ENCODE measurements at places on chromosomes 5 and 9.

DNA sequence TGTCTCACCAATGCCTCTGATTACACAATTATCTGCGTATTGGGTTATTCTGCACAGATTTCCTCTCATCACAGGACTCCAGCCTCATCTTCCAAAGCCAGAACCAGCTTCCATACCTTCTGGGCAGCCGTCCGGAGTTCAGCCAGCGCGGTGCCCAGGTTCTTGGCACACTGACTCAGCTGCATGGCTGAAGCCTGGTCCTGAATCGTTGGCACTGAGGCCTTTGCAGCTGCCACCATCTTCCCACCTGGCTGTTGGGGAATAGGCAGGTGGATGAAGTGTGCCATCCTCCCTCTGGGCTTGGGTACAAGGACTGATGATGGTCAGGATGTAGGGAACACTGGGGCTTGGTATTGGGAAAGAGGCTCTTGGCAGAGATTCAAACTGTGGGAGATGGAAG lies 17.9 kb downstream of the TLN1 start:
- DNase-seq, result no peak

DNA sequence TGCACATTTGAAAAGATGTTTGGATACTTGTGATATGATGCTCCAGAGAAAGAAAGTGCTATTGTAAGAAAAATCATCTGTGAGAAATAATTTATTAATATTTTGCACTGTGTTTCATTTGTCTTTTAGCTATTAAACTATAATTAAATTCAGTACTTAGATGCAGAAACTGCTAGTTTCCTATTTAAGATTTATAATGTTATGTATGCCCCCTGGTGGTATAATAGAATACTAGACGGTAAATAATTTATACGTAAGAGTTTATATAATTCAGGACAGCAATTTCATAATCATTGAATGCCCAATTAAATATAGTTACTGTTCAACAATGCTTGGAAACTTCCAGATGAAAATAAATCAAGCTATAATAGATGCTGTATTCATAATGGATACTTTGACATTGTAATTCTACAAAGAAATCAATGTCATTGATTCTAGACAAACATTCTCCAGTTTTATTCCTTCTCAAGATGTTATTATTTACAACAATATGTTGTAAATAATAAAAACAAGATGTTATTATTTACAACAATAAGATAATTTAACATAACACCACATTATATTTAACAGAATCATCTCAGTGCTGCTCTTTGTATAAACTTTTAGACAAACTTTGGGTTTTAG lies 101.0 kb downstream of the TMEM232 start:
- no peak for DNase-seq

GRCh38 chr9:130589754-130590153 lies 10.4 kb downstream of the FUBP3 start:
- no peak for DNase-seq

DNA sequence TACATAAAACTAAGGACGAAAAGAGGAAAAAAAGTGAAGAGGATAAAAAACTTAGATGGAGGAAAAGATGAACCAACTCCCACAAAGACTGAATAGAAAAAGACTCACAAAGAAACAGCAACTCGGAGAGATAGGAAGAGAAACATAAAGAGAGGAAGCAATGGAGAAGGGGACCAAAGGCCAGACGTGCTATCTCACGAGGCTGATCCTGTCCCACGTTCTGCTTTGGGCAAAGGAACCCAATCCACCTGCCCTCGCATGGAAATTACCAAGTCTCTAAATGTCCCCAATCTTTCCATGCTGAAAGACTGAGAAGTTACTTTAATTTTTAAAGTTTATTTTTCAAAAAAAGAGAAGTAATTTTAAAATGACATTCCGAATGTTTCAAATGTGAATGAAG lies 36.6 kb downstream of the TMEM245 start:
- no peak for DNase-seq

DNA sequence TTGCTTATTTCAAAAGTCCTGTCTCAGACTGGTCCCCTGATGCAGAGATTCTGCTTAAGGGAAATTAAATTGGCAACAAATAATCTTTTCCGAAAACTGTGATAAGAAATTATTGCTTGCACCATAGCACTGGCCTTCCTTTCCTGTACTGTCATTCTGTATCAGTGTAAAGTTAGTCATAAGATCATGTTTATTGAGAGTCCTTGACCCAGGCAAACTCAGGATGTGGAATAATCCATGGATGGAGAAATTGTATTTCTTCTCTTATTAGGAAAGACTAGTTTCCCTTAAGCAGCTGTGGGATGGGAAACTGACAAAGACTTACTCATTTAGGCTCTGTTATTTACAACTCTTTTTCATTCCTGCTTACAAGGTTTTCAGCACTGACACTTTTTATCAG lies 83.0 kb upstream of the RANBP6 start:
- no peak for DNase-seq

- no peak for DNase-seq
Observed at GRCh38 chr5:402615-403359, 40.2 kb upstream of the EXOC3 start.

- no peak for DNase-seq
Observed at GRCh38 chr5:141298376-141298775, 5.5 kb downstream of the SLC25A2 start.

- DNase-seq, result peak; percentile 71
Observed at GRCh38 chr5:149834246-149834855, 104.2 kb downstream of the PPARGC1B start.

DNA sequence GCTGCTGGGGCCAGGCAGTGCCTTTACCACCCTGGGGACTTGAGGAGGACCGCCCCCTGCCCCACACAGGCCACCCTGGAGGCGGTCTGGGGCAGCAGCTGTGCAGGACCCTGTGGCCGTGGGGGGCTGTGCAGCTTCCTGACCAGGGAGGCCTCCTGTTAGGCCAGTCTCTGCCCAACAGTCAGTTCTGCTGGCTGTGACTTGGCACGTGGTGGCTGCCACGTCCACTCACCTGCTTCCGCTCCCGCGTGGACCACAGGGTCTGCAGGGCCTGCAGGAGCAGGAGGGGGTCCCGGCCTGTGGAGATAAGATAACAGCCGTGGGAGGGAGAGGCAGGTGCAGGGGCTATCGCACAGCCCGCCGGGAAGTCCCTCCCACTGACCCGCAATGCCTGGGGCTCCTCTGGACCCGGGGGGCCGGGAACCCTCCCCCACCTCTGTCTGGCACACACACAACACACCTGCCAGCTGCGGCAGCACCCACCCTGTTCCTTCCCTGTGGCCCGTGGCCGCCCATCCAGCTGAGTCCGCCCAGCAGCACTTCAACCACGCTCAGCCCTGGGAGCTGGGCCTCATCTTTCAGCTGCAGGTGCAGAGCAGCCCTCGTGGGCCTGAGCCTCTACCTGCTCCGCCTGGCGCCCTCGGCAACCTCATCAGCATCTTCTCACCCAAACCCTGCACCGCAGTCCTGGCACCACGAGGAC lies 39.7 kb downstream of the EXD3 start:
- peak; percentile 27 for DNase-seq

DNA sequence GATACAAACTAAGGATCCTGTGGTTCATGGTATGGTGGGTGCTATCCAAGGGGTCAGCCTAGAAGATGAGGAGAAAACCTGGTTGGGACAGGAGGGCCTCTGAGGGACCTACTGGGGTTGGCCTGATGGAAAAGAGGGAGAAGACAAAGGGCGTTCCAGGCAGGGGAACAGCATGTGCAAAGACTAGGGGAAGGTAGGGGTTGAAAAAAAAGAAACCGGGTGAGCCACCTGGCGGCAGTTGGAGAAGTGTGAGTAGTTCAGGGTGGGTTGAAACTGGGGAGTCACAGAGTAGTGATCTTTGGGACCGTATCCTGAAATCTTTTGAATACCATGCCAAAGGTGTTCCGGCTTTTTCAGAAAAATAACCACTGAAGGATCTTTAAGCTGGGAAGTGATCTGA lies 8.7 kb upstream of the GABRP start:
- peak; percentile 43 for DNase-seq

All from H9 (cell line).